CD4-positive, alpha-beta T cell treated with Interleukin-15 for 4 hours (primary cell): ENCODE measurements at places on chromosomes 11 and 22.

DNA sequence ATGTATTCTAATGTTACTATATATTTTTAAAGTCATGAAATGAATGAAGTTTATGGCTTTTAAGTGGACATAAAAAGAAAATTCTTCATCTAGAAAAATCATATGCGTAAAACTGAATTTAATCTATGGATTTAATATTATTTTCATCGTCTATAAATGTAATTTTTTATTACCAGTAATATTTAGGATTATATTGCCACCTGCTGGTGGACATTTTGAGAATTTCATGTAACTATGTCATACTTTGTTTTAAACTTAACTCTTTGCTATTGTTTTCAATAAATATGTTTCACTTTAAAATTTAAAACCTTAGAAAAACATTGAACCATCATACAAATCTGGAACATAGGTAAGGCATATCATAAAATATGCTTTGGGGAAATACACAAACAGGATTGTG lies 66.5 kb upstream of the CEP126 start:
- DNase-seq = no peak

GRCh38 chr22:46583571-46583970 lies 36.6 kb upstream of the GRAMD4 start:
- DNase-seq = no peak

DNA sequence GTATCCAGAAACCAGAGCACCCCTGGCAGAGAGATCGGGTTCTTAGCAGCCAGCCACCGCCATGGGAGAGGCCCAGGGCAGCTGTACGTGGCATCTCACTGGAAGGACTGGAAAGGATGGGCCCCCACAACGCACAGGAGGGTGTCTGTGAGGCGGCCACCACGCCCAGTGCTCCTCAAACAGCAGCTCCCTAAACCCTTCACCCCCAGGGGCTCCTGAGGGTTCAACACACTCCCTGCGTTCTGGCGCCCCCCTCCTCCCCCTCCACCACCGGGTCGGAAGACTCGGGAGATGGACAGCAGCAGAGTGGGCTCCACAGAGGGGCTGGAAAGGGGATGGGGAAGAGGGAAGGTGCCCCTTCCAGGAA lies 1.1 kb downstream of the MAPK12 start:
- no peak for DNase-seq

- DNase-seq = no peak
These were observed 64.7 kb upstream of the CCND1 start for GRCh38 chr11:69576069-69576782.

DNA sequence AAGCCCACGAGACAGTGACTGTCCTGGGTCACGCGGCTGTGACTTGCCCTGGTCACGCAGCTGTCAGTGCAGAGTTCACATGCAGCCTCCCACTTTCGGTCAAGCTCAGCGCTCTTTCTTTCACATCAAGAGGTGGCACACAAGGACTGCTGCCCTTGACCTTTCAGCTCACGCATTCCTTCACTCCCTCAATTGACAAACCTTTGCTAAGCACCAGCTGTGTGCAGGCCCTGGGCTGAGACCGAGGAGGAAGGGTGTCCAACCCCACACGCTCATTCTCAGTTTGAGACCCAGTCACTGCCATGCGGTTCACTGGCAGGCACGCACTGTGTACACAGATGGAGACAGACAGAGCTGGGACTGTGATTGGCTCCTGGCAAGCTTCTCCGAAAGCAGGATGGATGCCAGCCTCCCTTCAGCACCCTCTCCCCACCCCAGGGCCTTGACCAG lies 70.3 kb downstream of the SCUBE1 start:
- no peak for DNase-seq

DNA sequence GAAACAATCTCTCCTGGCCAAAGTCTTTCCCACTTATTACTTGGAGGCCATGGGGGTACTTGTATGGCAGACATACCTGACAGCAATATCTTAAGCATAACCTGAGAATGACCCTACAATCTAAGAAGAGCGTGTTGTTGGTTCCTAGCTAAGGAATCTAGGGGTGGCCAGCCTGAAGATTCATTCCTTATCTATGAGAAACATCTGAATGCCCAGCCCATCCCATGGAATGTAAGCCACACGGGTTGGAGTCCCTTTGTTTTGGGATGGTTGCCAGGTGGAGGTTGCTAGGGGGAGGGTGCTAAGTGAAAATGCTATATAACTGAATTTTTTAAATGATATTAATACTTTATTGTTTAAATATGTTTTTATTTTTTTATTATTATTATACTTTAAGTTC lies 725.0 kb downstream of the ETS1 start:
- no peak for DNase-seq

DNA sequence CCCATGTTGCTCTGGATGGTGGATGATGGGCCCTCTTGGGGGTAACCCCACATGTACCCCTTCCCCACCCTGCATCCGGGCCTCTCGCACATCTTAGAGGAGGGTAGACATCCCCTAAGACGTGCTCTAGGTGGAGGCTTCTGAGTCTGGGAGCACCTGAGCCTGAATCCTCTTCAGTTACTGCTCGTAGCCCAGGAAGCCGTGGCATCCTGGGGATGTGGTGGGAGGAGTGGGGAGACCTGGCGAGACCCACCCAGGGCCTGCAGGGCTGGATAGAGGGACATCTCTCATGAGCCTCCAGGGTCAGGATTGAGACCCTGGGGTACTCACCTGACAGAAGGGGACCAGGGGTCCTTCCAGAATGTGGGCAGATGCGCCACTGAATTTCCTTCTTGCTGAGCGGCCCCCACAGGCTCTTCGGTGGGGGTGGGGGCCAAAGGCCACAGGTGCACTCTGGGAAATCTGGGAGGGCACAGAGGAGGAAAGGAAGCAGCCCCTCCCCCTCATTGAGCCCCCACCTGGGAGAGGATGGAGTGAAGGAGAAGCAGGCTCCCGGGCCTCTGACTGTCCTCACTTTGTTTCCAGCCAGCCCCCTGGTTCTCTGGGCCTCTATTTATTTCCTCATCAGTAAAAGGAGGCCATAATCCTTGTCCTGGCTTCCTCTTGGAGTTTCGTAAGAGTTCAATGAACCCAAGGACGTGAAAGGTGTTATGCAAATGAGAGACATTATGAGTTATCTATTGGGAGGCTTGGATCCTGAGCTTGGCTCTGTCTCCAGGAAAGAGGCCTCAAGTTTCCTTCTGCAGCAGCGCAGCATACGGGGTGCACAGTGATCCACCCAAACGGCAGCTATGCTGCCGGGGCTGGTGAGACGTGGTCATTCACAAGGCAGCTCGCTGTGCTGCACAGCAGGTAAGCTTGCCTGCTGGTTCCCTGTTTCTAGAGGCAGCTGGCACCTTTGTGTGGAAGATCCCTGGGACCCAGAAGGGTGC lies 31.2 kb downstream of the KCNJ4 start:
- DNase-seq = no peak

DNA sequence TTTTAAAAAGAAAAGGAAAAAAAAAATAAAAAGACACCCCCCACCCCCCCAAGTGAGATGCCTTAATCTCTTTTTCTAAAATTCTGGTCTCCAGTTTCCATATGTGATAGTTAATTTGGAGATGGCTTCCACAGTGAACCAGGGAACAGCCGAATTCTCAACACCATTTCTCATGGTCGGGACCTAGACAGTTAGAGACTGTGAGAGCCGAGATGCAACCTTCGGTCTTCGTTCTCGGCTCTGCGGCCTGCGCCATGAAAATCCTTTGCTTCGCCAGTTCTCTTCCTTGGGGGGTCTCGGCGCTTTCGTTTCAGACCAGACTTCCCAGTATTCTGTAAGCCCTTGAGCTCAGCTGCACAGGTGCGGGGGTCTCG lies 723 bp downstream of the CACNG2 start:
- DNase-seq = no peak

DNA sequence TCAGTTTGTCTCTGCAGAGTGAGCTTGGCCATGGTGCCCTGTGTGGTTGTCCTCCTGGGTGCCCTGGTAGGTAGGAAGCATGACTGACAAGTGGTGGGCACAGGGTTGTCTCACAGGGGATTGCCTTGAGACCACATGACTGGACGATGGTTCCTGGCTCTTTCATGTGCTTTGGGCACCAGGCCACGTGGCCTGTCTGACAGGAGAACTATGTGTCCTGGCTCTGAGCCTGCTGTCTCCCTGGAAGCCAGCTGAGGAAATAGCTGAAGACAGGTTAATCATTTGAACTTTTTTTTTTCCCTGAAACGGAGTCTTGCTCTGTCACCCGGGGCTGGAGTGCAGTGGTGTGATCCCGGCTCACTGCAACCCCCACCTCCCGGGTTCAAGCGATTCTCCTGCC lies 93.2 kb downstream of the LDLRAD3 start:
- no peak for DNase-seq

GRCh38 chr11:70368961-70369360 lies 29.4 kb upstream of the CTTN start:
- no peak for DNase-seq

- no peak for DNase-seq
These were observed 52.9 kb upstream of the PITPNB start for GRCh38 chr22:27971926-27972325.

GRCh38 chr22:48750282-48750681 lies 1077.4 kb downstream of the BRD1 start:
- no peak for DNase-seq

- DNase-seq = no peak
These were observed 23.5 kb downstream of the PKNOX2 start for GRCh38 chr11:125188021-125188420.

DNA sequence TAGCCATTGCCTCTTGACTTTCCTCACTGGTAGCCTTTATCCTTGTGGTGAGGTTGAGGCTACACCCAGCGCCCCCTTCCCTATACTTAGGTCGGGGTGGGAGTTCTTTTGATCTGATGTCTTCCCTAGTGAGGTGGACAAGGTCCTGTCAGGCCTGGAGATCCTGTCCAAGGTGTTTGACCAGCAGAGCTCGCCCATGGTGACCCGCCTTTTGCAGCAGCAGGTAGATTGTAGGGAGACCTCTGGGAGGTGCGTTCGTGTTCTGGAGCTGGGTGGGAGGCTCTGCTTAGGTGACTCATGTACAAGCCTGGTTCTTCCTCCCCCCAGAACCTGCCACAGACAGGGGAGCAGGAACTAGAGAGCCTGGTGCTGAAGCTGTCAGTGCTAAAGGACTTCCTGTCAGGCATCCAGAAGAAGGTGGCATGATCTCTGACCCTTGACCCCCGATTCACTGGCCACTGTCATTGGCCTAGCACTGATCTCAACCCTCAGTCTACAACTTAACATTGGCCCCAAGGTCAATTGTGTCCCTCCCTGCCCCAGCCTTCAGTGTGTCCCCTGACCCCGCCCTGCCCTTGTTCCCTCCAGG lies 4.9 kb downstream of the INPPL1 start:
- DNase-seq = no peak

- DNase-seq = no peak
These were observed 128.8 kb downstream of the MED15 start for GRCh38 chr22:20636075-20636812.

GRCh38 chr22:44278243-44279068 lies 34.3 kb downstream of the SHISAL1 start:
- no peak for DNase-seq

- DNase-seq = peak; percentile 79
These were observed 1.4 kb upstream of the TNNI2 start for GRCh38 chr11:1837171-1838076.

- no peak for DNase-seq
These were observed 567.5 kb downstream of the TBC1D22A start for GRCh38 chr22:47329727-47330650.

DNA sequence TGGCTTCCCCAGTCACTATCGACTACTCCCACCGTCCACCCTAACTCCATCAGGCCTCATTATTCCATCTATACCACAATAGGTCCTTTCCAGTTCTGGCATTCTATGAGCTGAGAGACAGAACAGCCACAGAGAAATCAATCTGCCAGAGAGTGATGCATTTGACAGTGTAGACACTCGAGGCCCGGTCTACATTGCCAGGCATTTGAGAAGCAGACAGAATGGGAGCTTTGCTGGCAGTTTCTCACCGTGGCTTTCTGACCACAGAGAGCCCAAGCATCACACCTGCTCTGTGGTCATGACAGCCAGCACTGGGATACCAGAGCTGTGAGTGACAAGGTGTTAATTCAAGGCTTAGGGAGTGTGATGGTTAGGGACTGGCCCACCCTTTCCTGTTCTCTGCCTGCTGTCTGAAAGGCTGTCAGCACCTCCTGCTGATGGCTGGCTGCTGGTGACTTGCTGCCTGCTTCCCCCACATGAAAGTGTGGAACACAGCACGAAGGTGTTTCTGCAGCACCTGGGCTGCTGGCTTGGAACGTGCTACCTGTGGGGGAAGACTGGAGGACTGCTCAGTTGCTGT lies 137.8 kb downstream of the KIRREL3 start:
- DNase-seq = no peak

DNA sequence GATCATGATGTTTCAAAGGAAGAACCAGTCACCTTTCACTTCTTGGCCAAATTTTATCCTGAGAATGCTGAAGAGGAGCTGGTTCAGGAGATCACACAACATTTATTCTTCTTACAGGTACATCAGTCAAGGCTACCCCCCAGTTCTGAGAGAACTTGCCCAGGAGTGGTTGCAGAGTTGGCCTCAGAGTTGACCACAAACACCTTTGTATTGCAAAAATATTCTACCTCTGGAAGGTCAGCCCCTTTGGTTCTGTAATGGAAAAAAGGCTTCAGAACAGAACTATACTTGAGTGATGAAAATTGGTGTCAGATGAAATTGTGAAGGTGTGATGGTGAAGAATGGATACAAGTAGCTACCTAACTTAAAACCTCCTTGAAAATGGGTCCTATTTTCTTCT lies 35.7 kb downstream of the NF2 start:
- no peak for DNase-seq

- DNase-seq = no peak
These were observed 121.9 kb downstream of the LARGE1 start for GRCh38 chr22:33798401-33798800.
